ENCODE measurements at places on chromosomes 6 and 20.

GRCh38 chr6:37375376-37375775 lies 21.6 kb downstream of the RNF8 start:
- DNase-seq = no peak

GRCh38 chr6:10429638-10430427 lies 15.0 kb upstream of the TFAP2A start:
- peak; percentile 78 for DNase-seq

DNA sequence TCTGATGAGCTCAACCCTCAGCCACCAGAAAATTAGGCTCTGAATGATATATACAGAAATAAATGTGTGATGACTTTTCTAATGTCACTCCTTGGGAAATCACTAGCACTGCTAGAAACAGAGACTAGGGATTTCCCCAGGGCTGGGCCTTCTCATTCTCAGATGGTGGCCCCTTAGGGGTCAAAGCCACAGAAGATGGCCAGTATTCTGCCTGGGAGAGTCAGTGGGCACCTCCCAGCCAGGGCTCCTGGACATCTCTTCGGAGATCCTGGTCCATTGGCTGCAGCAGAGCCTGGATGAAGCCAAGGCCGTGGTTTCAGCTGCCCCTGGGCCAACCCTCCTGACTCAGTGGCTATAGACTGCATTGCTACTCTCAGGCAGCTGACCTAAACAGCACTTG lies 276.9 kb upstream of the SUPT3H start:
- no peak for DNase-seq

- DNase-seq = no peak
Measured at GRCh38 chr6:38933426-38933825, 115.2 kb upstream of the GLP1R start.

DNA sequence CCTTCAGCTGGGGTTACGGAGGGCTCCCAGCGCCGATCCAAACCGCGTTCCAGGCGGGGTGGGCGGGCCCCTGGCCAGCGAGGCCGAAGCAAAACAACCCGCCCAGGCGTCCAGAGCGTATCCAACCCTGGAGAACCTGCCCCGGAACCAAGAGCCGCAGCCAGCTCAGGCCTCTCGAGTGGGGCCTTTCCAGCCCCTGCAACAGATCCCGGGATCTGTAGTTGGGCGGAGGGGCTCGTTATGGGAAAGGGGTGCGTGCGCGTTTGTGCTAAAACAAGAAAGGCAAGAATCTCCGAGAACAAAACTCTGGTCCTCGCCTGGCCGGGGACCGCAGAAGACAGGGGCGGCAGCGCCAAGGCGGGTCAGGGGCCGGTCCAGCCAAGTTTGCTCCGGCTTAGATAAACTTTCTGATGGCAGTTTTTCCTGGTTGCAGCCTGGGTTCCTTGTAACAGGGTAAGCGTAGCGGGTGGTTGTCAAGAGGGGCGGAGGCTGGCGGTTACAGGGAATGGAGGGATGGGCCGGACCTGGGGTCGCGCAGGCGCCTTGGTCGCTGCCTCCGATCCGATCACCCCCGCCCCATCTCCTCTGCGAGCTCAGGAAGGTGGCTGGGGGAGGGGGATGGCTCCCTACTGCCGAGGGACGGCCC lies 448 bp upstream of the RIN2 start:
- DNase-seq = peak; percentile 97

DNA sequence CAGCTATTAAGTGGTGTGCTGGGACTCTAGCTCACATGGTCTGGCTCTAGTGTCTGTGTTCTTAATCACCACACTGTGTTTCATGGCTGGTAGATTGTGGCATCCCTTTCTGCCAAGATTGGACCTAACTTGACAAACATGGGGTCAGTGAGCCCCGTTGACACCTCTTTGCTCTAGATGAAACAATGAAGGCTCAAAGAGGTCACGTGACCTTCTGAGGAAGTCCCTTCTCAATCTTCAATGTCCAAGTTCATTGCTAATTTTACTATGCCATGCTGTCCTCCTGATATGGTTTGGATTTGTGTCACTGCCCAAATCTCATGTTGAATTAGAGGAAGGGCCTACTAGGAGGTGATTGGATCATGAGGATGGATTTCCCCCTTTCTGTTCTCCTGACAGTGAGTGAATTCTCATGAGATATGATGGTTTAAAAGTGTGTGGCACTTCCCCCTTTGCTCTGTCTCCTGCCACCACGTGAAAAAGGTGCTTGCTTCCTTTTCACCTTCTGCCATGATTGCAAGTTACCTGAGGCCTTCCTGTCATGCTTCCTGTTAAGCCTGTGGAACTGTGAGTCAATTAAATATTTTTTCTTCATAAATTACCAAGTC lies 177.8 kb upstream of the MYLIP start:
- no peak for DNase-seq

GRCh38 chr6:80214436-80215022 lies 108.1 kb downstream of the BCKDHB start:
- peak; percentile 42 for DNase-seq

- DNase-seq = no peak
Measured at GRCh38 chr6:79614326-79615305, 16.5 kb upstream of the SH3BGRL2 start.

DNA sequence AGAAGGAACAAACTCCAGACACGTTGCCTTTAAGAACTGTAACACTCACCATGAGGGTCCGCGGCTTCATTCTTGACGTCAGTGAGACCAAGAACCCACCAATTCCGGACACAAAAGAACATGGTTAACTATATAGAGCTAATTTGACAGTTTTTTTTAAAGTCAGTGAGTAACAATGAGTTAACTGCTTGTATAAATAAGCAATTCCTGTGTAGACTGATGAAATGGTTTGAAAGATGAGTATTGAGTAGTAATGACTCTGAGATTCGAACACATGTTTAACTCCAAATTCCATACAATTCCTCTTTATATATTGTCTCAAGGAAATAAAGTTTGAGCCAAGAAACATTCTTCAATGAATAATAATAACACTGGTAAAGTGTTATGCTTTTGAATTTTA lies 478.0 kb downstream of the MMUT start:
- no peak for DNase-seq

DNA sequence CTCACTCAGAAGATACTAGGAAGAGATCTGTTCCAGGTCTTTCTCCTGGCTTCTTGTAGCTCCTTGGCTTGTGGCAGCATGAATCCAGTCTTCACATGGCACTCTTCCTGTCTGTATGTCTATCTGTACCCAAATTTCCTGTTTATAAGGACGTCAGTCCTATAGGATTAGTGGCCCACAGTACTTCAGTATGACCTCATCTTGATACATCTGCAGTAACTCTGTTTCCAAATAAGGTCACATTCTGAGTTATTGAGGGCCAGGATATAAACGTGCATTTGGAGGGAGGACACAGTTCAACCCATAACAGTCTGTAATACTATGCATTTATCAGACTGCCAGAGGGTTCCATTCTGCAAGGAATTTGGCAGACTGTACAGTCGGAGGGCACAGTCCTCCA lies 57.6 kb upstream of the DYNLRB1 start:
- no peak for DNase-seq

- DNase-seq = no peak
Measured at GRCh38 chr6:169853196-169854082, 102.0 kb downstream of the ERMARD start.

DNA sequence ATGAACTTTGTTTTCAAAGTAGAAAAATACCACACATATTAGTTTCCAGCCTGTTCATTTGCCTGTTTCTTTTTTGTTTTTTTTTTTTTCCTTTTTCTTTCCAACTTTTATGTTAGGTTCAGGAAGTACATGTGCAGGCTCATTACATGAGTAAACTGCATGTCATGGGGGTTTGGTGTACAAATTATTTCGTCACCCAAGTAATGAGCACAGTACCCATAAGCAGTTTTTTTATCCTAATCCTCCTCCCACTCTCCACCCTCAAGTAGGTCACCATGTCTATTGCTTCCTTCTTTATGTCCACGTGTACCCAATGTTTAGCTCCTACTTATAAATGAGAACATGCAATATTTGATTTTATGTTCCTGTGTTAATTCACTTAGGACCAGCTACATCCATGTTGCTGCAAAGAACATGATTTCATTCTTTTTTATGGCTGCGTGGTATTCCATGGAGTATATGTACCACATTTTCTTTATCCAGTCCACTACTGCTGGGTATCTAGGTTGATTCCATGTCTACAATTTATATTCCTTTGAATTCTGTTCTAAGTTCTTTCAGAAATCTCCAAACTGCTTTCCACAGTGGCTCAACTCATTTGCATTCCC lies 31.8 kb downstream of the SNX14 start:
- DNase-seq = no peak
